ENCODE measurements at places on chromosomes 12 and 14.
A peak's percentile ranks its signal among the peaks of the same experiment; 100 is the strongest.

GRCh38 chr12:103880299-103881142, 39.5 kb upstream of the NT5DC3 start:
- no peak for DNase-seq

- no peak for DNase-seq
These were observed 88.3 kb upstream of the AMN1 start for GRCh38 chr12:31817120-31817519.

- DNase-seq, result no peak
These were observed 64.3 kb upstream of the RBM19 start for GRCh38 chr12:114030451-114030850.

DNA sequence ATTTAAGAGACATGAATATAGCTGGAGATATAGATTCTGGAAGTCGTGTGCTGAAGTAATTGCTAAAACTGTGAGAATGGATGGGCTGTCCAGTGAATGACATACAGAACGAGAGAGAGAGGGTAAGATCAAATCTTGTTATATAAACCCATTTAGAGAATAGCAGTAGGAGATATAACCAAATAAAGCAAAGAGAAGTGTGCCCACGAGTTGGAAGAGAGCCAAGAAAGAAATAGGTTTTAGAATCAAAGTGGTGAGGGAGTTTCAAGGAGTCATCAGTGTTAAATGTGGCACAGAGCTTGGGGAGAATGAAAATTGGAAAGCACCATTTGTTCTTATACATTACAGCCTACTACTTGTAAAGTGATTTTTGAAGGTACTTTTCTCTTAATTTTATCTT, 19.2 kb downstream of the TOGARAM1 start:
- no peak for DNase-seq

DNA sequence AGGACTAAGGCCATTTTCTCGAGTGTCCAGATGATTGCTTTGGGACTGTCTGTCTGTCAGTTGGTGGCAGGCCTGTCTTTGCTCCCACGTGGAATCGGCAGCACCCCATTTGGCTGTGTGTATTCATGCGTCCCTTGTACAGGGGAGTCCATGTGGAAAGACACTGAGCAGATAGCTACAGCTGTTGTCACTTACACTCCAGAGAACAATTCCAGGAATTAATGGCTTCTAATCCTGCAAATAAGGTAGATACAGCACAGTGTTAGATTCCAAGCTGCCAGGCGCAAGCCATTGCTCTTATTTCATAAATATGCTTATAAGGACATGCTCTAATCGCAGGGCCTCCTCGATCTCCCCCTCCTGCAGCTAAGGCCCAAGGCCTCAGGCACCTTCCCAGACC, 208.8 kb downstream of the VRK1 start:
- no peak for DNase-seq

- no peak for DNase-seq
These were observed 15.2 kb downstream of the PTHLH start for GRCh38 chr12:27957366-27957765.

DNA sequence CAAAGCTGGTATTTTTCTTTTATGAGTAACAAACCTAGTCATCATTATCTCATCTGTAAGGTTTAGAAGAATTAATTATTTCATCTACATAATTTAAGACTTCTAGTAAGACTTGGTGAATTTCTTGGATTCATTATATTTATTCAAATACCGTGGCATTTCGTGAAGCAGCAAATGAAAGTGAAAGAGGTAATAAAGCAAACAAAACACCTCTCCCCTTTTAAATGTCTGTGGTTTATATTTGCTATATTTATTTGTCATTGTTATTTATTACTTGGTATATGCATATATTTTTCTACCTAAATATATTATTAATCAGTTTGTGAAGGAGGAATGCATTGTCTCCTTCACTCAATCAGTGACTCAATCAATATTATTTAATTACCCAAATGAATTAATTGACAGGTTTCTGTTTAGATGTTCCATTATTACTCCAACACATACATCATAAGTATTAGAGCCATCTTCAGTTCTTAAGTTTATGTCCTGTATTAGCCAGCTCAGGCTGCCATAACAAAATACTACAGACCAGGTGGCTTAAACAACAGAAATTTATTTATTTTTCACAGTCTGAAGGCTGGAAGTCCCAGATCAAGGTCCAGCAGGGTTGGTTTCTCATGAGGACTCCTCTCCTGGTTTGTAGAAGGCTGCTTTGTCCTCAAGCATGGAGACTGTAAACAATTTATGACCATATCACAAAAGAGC, 6.6 kb downstream of the CFAP54 start:
- no peak for DNase-seq

DNA sequence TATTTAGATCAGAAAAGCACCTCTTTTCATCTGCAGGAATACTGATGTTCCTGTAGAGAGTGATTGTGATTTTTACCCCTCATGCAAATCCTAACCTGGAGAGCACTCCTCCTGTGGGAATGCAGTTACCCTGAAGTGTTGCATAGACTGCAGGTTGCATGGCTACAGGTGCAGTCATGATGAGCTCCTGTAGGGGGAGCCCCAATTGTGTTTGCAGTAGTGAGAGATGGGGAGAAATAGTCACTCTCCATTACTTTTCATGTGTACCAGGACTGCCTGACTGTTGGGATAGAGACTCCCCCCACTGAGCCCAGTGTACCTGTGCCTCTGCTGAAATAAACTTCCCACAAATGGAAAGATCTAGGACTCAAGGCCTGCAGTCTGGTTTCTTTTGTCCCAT, 1086.5 kb downstream of the SLC6A15 start:
- peak; percentile 6 for DNase-seq

GRCh38 chr14:53894456-53894855, 62.2 kb downstream of the BMP4 start:
- no peak for DNase-seq

GRCh38 chr14:54475187-54475899, 13.4 kb downstream of the GMFB start:
- DNase-seq, result no peak

DNA sequence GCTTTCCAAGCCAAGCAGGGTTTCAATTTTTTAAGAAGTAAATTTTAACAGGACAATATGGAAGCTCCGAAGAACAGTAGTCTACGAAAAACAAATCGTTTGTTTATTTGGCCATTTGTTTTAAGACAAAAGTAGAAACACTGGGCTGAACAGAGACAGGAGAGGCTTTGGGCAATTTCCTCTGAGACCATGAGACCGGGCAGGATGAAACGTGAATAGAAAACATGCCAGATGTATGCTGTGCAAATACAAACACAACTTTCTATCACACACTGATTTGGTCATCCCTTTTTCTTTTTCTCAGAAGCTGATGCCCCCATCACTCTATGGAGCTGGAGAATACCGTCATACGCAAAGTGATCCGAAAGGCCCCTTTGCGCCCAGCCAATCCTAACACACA, 1111.1 kb downstream of the BCL11B start:
- no peak for DNase-seq

DNA sequence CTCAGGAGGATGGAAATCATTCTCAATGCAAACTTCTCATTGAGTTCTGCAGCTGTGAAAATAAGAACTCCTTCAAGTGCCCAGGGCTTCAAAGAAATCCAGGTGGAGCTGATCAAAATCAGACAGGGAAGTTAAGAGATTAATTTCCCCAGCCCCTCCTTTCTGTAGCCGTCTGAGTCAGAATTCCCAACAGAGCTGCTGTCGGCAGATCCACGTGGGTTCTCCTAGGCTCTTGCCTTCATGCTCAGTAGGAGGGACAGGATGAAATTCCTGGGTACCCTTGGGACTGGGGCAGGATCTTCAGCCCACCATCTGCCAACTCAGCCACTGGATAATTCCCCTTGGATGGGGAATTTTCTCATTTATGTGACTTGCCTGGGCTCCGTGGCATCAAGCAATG, 13.3 kb downstream of the TGFB3 start:
- no peak for DNase-seq

DNA sequence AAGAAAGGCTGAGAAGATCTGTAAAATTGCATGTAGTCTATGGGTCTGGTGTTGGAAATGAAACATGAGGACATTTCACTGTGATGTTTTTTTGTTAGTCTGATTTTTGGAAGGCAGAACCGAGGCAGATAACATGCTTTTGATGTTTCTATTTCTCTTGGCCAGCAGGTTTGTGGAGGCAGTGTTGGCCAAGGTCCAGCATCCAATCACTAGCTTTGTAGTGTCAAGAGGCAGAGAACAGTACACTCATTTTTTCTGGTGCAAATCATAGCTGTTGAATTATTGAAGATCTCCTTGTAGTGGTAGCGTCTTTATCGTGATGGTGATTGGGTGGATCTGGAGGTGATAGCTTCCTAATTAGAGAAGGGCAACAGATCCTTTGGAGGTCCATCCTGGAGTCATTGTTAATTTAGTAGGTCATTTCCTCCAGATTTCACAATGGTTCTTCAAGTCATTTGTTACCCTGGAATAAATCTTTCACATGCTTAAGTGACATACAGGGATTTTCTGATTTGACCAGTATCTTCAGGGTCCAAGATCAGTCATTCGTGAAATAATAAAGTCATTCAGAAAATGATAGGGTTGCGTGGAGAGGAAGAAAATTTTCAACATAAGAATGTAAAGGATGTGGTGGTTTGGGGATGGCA, 252.4 kb upstream of the CPNE8 start:
- no peak for DNase-seq

DNA sequence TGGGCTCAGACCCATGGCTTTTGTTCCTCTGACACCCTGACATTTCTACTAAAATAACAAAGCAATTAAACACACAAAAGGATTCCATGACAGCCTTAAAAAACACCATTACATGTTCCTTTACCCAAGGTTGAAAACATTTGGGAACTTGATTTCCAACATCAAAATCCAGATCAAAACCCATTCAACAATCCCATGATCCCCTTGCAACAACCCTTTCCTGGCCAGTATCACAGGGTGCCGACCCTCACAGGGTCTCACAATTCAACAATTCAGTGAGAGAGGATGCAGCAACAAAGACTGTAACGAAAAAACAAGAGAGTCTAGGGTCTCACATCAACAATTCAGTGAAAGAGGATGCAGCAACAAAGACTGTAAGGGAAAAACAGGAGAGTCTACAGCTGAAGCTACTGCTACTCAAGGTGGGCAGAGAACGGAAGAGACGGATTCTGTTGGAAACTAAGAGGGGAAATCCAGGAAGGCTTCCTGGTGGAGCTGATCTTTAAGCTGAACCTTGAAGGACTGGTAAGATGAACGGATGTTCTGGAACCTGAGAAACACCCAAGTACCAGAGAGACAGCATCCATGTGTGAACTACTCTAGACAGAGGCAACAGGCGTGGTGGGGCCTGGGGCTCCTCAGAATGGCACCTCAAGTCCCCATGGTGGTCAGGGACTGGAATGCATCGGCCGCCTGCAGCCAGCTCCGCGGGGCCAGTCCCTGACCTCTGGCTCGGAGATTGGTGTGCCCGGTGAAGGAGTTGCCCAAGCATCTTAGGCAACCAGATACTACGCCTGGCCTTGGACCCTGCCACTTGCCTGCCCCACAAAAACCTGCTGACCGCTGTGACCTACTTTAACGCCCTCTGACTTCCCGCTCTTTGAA, 22.7 kb upstream of the ZFP36L1 start:
- DNase-seq, result no peak

- DNase-seq, result no peak
These were observed 99.6 kb upstream of the PLXNC1 start for GRCh38 chr12:94048757-94049156.

DNA sequence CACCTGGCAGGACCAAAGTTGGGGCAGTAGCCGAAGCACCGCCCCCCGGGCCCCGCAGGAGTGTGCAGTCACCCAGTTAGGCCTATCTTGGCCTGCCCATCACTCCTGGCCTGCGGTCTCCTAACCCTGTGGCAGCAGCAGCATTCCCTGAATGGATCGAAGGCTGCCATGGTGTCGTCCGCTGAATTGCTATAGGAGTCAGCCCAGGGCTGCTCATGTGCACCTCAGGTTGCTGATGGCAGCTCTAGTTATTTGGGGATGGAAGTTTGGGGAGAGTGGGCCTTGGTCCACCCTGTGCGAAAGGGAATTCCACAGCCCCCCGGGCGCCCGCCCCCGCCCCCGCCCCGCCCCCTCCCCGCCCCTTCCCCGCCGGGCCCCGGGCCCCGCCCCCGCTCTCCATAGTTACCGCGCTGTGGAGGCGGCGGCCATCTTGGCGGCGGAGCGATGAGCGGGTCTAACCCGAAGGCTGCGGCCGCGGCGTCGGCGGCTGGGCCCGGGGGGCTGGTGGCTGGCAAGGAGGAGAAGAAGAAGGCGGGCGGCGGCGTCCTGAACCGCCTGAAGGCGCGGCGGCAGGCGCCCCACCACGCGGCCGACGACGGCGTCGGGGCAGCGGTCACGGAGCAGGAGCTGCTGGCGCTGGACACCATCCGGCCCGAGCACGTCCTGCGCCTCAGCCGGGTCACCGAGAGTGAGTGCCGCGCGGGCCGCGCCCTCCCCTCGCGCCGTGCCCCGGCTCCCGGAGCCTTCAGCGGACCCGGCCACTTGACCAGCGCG, at the start of gene UNC119B:
Gene UNC119B (plus strand): TSS at position 428 of the 774 bp plus-strand sequence. CDS start 17 bp downstream, at position 445.
- DNase-seq, result peak; percentile 70

DNA sequence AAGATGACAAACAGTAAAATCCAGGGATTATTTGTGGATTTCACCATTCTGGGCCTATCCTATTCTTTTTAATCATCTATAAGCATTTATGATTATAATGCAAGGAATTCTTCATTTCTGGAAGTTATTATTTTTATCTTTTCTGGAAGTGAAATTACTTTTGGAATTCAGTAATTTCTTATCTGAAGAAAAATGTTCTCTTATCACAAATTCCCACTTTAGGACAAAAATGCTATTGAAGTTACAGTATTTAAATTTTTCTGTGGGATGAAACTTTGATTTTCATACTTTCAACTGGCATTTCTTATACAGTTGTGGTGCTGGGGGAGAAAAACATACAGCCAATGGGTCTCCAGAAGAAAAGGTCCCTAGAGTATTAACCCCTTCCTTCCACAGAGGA, 96.0 kb downstream of the CAND1 start:
- DNase-seq, result no peak

DNA sequence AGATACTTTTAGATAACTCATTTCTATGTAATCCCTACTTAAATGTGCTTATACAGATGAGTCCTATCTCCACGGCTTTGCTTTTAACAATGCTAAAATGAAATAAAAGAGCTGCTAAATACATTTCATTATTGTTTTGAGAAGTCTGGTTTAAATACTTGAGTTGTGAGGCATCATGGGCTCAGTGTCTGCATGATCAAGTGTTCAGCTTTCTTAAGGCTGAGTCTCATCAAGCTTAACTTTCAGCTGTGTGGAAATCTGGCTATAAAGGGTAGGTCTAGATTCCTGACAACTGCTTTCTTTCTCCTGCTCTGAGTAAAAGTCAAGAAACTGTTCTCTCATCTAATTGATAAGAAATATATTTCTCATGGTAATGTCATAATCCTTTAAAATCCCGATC, 235.4 kb downstream of the FSCB start:
- DNase-seq, result no peak

- peak; percentile 58 for DNase-seq
These were observed 73.1 kb upstream of the CEP83 start for GRCh38 chr12:94532490-94533422.

DNA sequence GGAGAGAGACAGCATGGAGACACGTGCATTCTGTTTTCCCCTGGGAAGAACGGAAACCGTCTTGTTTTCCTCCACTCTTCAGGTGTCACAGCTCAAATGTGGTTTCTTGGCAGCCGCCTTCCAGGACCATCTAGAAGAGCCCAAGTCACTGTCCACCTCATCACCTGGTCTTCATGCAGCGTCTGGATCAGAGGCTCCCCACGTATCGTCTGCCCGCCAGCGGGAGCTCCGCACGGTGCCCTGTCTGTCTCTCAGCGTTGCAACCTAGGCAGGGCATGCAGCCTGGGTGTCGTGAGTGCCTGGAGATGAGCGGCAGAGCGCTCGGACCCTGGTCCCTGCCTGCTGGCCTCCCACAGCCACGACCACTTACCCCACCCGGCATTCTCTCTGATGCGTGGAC, 117.5 kb downstream of the PIWIL1 start:
- DNase-seq, result no peak

Measured in activated T-cell treated with anti-CD3 and anti-CD28 coated beads for 48 hours (primary cell).